ENCODE measurements at places on chromosomes 6 and 20.

DNA sequence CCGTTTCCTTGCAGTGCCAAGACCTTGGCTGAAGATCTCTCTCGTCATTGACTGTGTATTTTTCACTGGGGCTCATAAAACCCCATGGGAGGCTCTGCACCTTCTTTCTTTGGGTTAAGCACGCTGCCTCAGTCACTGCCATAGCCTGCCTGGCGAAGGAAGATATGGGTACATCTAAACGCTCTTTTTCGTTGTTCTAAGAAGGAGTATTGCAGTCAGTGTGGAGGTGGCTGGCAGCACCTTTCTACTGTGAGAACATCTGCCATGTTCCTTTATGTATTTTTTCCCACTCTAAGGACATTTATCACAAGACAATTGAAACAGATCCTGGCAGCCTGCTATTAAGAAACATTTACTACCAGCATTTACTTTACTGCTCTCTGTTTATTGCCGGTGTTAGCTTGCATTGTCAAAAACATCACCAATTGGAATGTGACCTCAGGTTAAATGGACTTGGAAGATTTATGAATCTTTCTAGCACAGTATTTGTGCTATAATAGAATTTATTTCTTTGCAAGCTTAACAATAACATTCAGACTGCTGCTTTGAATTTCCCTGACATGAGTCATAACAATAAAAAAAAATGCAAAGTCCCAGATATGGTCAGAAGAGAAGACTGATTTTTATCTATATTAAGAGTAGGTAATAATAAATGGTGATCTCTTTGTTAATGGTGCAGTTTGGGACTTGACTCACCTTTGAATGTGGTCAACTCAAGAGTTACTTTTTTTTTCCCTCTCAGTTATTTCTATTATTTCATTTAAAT, 62.2 kb upstream of the CLDN20 start:
- no peak for DNase-seq

GRCh38 chr6:110211753-110212152, 31.5 kb downstream of the CDC40 start:
- DNase-seq: no peak

DNA sequence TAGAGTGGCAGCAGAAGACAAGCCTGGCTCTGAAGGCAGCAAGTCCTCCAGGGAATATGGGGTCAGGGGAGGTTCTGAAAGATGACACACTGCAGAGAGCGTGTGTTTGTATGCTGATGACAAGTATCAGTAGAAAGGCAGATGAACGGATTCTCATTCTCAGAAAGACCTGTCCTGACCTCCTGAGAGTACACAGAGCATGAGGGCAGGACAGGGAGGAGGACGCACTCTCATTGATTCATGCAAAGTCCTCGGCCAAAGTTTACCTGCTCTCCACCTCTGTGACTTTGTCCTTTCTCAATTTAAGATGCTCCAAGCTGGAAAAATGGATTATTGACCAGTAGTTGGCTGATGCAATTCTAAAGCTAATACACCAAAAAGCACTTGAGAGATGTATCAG, 156.7 kb downstream of the LPA start:
- no peak for DNase-seq

DNA sequence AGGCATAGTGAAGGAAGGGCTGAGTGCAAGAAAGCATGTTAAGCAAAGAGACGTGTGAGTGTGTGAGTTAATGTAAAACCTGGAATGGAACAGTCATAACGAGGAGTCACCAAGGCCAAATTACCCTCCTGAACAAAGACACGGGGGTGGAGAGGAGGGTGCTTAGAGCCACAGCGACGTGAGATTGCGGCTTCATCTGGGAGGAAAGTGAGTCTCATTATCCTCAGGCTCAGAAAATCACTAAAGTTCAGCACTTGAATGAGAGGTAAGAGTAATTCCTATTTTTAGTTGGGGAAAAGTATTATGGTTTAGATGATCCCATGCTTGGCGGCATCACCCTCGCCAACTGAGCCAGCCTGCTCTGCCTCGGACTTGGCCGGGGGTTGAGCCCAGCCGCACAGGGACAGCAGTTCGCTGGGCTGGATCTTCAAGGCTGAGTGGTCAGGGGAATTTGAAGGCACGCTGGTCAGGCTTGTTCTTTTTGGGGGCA, 136.6 kb downstream of the DTNBP1 start:
- no peak for DNase-seq

DNA sequence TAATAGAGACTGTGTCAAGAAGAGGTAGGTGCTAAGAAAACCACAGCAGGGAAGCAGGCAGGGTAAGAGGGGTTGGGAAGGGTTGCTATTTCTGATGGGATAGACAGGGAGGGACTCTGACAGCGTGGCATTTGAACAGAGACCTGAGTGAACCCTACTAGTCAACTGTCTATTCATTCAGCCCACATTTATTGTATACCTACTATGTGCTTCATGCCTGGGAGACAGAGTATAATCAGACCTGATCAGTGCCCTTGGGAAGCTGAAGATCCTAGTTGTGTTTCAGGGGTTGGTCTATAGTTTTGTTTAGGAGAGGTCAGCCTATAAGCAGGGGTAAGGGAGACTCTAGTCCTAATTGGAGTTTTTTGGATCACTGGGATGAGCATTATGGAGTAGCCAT, 14.9 kb upstream of the CAPN11 start:
- no peak for DNase-seq
